Stimulated activated CD8-positive, alpha-beta memory T cell treated with anti-CD3 and anti-CD28 coated beads, Interleukin-4, amount 100 ng/mL, for 1 hour (primary cell): ENCODE measurements at places on chromosomes 16 and 17.

GRCh38 chr16:56977216-56977615 is 12.1 kb upstream of the NLRC5 start:
- no peak for DNase-seq

DNA sequence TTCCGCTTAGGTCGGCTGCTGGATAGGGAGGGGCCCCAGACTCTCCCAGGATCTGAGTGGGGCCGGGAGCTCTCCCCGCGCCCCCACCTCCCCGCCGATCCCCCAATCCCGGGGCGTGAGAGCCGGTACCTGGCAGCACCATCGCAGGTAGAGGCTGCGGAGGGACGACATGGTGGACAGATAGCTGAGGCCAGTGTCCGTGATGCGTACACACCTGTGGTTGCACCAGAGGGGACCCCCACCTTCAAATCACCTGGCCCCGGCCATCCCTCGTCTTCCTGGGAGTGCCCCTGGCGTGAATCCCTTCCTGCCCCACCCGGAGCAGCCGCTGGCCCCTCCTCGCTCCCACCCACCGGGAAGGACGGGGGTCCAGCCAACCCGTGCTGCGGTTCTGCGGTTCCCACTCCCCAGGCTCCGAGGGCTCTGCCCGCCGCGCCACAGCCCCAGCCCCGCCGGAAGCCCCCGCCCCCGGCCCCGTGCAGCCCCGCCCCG is 4.7 kb upstream of the WDR24 start:
- DNase-seq = no peak

DNA sequence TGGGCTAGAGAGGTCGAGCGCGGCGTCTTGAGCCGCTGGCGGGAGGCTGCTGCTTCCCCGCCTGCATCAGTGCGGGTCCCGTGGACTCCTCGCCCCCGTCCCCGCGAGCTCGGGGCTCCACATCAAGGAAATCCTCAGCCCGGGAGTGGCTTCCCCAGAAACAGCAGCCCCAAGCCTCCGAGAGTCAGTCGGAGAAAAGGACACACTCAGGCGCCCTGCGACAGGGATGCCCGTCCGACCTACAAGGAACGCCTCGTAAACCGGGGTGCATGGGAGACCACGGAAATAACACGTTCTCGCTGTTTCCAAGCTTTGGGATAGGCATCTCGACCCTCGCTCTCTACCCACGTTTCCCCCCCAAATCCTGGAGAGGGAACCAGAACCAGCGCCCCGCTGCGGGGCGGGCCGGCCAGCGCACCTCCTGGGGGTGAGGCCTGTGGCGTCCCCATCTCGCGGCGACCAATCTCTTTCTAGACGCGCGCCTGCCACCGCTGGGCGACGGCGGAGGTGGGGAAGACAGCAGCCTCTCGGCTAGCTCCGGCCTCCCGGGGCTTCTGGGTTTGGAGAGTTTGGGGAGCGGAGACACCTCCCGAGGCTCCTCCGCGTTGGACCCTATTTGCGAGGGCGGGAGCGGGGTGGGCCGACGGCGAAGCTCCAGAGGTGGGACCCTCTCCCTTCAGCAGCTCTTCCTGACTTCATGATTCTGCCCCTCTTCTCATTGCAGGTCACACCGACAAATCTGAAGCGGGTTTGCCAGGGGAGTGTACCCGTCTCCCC is 759 bp upstream of the TP53I13 start:
- no peak for DNase-seq

DNA sequence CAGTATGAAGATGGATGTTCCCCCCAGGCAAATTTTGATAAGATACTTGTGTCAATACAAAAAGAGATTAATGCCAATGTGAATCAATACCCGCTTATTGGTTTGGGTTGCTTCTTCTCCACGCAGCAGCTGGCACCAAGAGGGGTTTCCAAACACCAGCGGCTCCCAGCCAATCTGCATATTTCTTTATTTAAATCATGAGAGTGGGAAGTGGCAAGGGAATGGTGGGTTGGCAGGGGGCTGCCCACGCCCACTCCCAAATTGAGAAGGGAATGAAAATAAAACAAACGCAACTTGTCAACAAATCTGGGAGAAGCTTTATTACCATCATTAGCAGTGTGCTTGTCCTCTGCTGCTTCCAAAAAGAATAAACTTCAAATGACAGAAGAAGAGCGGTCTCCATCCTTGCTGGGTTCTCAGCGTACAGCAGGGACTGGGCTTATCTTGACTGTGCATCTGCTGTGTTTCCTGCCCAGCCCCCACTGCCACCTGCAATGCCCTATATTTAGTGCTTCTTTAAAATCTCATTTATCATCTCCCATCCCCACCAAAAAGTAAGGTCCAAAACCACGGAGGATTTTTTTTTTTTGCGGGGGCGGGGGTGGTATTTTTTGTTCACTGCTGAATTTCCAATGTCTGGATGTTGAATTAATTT is 34.9 kb upstream of the C16orf78 start:
- no peak for DNase-seq

GRCh38 chr16:55534756-55535155 is 25.9 kb downstream of the LPCAT2 start:
- DNase-seq = no peak
